ENCODE measurements at places on chromosomes 3 and 15.

- DNase-seq = no peak
These were observed 1090.9 kb downstream of the TBL1XR1 start for GRCh38 chr3:176106380-176106779.

DNA sequence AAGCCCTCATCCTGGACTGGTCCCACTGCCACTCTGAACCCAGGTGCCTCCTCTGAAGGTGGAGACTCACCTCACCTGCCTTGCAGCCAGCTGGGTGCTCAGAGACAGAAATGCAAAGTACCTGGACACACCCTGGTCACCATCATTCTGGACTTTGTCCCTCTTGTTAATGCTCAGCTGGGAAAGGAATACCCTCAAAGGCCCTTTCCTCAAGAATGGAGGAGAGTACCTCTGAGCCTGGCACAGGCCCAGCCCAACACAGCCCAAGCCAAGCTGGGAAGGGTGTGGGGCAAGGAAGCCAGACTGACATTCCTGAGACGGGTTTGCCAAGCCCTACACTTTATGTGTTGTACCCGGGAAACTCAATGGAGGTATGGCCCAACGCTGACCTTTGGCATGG lies 983 bp upstream of the ALAS1 start:
- no peak for DNase-seq

DNA sequence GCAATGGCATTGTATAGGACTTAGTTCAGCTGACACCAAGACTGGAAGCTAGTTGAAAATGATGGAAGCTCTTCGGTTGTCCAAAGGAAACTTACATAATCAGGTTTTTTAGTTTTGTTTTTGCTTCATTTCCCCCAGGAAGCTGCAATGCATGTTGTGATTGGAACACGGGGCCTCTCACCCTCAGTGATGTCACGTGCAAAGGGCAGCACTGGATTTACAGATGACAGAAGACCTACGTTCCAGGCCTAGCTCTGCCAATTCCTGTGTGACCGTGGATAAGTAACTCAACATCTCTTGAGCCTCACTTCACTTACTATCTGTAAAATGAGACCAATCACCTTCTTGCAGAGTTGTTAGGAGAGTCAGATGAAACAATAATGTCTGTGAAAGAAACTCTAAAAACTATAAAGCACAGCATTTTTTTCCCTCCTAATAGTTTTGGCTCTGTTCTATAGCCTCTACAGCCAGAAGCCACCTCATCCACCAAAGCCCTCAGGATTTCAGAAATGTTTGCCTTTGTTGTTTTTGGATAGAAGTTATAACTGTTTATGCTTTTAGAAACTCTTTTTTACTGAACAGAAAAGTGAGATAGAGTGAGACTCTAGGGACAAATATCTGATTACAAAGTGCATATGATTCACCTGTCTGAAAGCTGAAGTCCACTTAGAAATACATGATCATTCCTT lies 4.6 kb downstream of the RBSN start:
- no peak for DNase-seq

- DNase-seq = no peak
These were observed 105.1 kb downstream of the GHSR start for GRCh38 chr3:172343117-172343516.

GRCh38 chr15:38163658-38164057 lies 89.0 kb upstream of the SPRED1 start:
- DNase-seq = no peak
